ENCODE measurements at places on chromosomes 2 and 18.

DNA sequence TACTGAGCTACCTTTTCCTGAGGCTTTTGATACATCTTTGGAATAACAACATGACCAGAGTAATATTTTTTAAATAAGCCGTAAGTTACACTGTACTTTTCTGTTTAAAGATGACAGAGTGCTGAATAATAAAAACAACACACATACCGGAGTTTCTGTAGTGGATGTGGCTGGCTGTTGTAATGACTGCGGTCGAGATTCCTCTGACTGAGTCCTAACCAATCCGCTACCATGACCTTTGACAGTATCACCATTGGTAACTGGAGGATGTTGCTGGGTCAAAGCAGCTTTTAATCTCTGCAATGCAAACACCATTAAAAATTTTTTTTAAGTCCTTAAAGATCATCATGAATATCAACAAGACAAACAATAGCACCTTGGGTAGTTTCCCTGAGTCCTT is 70.7 kb downstream of the ATF2 start:
- no peak for DNase-seq

DNA sequence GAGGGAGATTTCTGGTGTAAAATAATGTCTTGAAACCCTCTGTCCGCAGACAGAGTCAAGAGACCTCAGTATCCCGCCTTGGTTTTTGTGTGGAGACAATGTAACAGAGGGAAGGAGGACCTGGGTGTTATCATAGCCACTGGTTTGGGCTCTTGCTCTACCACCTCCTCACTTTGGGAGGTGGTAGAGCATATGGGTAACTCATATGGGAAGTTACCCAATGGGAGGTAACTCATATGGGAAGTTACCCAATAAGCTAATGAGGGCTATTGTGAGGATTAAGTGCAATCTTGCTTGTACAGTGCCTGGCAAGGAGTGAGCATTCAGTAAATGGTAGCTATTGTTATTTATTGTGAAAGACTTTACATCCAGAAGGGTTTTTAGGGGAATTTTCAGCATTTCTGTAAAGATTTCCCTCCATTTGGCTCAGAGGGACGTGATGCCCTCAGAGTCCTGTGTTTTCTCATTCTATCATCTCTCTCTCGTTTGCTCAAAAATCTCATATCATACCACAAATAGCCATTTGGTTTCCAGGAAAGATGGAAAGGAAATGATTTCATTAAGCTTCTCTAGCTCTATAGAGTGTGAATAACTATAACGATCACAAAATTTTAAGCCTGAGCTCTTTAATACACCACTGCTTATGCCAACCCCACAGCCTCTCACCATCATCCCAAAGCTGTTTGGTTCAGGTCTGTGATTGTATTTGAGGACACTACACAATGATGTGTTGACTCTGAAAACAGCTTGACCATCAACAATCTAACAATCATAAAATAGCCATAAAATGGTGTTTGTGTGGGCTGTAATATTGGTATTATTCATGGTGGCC is 307.7 kb downstream of the STK39 start:
- DNase-seq = no peak

DNA sequence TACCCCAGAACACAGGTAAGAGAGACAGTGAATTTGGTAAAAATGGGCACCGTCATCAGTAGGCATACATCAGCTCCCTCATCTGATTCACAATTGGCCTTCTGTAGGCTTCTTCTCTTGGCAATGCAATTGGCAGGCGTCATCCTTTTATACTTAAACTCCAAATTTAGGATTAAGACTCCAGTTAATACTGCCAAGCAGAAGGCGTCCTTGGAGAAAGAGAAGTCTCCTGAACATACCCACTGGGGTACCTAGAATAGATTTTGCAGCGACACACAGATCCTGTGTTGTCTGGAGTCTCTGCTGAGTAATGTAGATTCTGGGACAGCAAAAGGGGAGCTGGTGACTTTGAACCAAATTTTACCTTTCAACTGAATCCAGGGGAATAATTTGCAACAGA is 592 bp upstream of the METAP1D start:
- no peak for DNase-seq

GRCh38 chr2:209526561-209526960 is 102.7 kb downstream of the MAP2 start:
- no peak for DNase-seq

- no peak for DNase-seq
These were observed 602.4 kb upstream of the RAB6C start for GRCh38 chr2:129377078-129377469.

- no peak for DNase-seq
These were observed 8.2 kb downstream of the WDFY1 start for GRCh38 chr2:223936862-223937326.

- no peak for DNase-seq
These were observed 83.6 kb upstream of the ETAA1 start for GRCh38 chr2:67313536-67313935.

DNA sequence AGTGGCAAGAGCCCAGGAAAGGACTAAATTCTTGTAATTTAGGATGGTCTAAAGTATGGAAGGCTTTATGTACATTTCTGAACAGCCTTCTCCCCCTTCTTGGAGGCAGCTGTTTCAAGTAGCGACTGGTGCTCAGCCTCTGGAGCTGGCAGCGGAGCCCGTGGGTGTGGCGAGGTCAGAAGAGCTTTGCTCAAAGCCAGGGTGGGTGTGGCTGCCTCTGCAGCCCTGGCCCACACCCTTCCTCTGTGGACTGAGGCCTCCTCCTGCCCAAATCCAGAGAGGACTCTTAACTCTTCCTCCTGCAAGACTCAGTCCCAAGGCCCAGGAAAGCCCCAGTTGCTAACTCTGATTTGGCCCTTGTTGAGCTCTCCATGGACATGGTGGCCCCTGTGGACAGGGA is 202.1 kb upstream of the REV1 start:
- DNase-seq = no peak

- no peak for DNase-seq
These were observed 21.2 kb downstream of the WDR7 start for GRCh38 chr18:56672391-56672790.

DNA sequence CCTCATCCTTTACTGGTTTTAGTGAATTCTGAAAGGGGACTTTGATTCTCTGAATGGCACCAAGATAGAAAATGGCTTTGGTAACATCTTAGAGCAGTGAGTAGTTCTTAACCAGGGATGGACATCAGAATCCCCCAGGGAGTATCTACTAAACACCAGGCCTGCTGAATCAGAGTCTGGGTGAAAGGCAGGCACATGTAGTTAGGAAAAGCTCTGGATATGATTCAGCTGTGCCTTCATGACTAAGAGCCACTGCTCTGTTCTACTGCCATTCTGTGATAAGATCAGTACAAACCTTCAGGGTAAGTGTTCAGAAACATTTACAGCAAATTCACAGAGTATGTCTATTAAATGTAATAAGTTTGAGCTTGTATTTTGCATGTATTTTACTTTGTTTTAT is 46.2 kb upstream of the B3GNT2 start:
- no peak for DNase-seq

DNA sequence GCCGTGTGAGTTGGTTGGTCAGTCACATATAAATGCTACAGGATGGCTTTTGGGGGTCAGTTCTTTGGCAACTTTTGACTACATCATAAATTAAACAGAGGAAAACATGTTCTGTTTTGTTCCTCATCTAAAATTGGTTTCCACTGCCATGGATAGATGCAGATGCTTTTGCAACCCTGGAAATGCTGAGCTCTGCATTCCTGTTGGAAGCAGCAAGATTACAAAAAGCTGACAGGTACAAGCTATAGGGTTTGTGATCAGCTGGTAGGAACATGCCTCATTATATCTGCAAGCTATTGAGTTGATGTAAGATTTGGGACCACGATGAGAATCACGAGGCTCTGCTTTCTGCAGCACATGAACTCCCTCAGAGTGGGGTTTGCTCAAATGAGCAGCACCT is 207.4 kb upstream of the TPO start:
- no peak for DNase-seq

- DNase-seq = no peak
These were observed 33.3 kb downstream of the CNGA3 start for GRCh38 chr2:98379311-98380202.
